ENCODE measurements at places on chromosomes 1 and 21. TPM values are rescaled to one million over a fixed set of nuclear protein-coding genes. Genes with fewer than 3 reads are reported as not detected.

The PIGP gene
- 5.7 TPM for total RNA-seq

The STIL gene
- 4.6 TPM for total RNA-seq

The HORMAD1 gene
- under 0.01 TPM for total RNA-seq

The LY9 gene
- 1.3 TPM for total RNA-seq

The GNG4 gene
- 1.9 TPM for total RNA-seq

The VAMP3 gene
- total RNA-seq = 21.8 TPM

The S100A14 gene
- not detected for total RNA-seq

The COL9A2 gene
- 1.1 TPM for total RNA-seq

The SHISAL2A gene
- total RNA-seq = 0.27 TPM

The RGS13 gene
- total RNA-seq = under 0.01 TPM

The S100A12 gene
- total RNA-seq = 4.8 TPM

The NCMAP gene
- total RNA-seq = under 0.01 TPM

The S100A9 gene
- total RNA-seq = 88.9 TPM

The PSMA5 gene
- 30.7 TPM for total RNA-seq

The IL10 gene
- total RNA-seq = under 0.01 TPM

The LCE1E gene
- total RNA-seq = not detected

The SLC1A7 gene
- total RNA-seq = not detected

The CLCA1 gene
- not detected for total RNA-seq

The VHLL gene
- not detected for total RNA-seq

The IVL gene
- not detected for total RNA-seq

The ACKR1 gene
- total RNA-seq = 0.27 TPM

The FCGR3B gene
- total RNA-seq = 0.27 TPM

The FCRL4 gene
- not detected for total RNA-seq

The CENPF gene
- total RNA-seq = 2.4 TPM

The CHIT1 gene
- total RNA-seq = under 0.01 TPM

The PLA2G2F gene
- total RNA-seq = under 0.01 TPM

The PGBD5 gene
- total RNA-seq = under 0.01 TPM

The HUNK gene
- total RNA-seq = not detected

The HSD3B1 gene
- not detected for total RNA-seq

The RIMS3 gene
- total RNA-seq = 1.9 TPM

The S100A7A gene
- not detected for total RNA-seq
